Adrenal gland (tissue), 19 donors: ENCODE measurements at places on chromosomes 5 and 9.
A peak's percentile ranks its signal among the peaks of the same experiment; 100 is the strongest.

DNA sequence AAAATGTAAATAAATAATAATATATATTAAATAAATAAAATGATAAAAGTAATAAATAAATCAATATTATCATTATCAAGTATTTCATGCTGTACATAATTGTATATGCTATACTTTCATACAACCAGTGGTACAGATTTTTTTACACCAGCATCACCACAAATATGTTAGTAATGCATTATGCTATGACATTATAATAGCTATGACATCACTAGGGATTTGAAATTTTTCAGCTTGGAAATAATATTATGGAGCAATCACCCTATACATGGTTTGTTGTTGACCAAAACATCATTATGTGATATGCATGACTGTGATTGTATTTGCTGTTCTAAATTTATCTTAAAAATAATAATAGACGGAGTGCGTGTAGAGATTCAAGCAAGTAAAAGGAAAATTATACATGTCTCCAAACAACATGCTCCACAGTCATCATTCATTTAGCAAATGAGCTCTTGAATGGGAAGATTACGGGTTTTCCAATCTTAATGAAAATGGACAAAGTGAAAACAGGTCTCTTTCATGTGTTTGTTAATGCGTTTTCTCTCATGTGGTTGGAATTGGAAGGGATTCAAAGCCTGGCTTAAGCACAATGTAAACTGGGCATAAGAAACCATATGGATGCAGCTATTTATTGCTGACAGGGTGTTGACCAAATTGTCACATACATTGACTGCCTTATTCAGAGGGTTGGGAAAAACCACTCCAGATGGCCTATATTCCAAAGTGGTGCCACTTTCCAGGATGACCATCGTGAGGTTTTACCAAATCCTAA lies 643.0 kb upstream of the RGMB start:
- DNase-seq, result no peak

DNA sequence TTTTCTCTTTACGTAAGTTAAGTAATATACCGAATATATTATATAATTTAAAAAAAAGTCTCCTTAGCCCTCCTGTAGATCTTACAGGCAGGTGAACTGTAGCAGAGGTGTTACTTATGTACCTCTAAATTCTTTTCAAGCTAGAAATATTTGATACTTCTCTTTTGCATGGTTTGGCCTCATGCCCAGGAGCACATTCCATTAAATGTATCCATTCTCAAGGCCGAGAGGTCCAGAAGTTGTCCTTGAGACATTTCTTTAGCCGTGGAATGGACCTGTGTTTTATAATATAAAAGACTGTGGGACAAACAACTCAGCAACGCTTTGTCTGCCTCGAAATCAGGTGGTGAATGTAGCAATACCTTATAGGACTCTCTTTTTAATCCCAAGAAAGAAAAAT lies 184.5 kb downstream of the TRIO start:
- no peak for DNase-seq

- no peak for DNase-seq
These were observed 9.4 kb upstream of the SLC12A2 start for GRCh38 chr5:128074171-128074570.

DNA sequence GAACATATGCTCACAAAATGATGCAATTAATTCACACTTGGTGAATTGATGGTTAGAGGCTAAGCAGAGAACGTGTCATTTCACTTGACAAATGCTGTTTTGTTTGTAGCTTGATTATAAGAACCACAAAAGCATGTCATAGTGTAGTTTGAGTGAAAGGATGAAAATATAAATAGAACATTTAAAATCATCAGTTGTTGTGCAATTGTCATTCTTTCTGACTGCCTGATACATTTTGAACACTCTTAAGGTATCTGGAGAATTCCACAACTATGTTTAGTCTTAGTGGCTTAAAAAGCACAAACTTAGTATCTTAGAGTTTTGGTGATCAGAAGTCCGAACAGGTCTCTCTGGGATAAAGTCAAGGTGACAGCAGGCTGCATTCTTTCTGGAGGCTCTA lies 129.4 kb downstream of the BASP1 start:
- DNase-seq, result no peak

GRCh38 chr5:135318924-135319323 lies 80.1 kb downstream of the MACROH2A1 start:
- peak; percentile 2 for DNase-seq

- DNase-seq, result no peak
These were observed 262.0 kb downstream of the HTR1A start for GRCh38 chr5:63700241-63700640.

GRCh38 chr5:69103521-69103920 lies 9.7 kb downstream of the SLC30A5 start:
- DNase-seq, result no peak

DNA sequence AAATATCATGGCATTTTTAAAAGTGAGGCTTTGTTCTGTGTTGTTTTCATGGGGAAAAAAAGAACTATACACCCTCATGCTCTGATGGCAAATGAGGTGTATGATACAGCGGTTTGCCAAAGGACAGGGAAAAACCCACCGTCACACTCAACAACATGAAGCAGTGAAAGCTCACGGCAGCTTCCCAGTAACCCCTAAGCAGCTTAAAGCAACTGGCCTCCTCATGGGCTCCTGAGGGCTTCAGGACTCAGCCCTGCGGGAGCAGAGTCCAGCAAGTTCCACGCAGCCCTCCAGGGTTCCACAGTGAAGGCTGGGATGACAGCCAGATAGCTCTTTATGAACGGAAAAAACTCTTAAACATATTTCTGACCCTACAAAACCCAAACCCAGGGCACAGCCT lies 12.9 kb downstream of the BARHL1 start:
- no peak for DNase-seq

DNA sequence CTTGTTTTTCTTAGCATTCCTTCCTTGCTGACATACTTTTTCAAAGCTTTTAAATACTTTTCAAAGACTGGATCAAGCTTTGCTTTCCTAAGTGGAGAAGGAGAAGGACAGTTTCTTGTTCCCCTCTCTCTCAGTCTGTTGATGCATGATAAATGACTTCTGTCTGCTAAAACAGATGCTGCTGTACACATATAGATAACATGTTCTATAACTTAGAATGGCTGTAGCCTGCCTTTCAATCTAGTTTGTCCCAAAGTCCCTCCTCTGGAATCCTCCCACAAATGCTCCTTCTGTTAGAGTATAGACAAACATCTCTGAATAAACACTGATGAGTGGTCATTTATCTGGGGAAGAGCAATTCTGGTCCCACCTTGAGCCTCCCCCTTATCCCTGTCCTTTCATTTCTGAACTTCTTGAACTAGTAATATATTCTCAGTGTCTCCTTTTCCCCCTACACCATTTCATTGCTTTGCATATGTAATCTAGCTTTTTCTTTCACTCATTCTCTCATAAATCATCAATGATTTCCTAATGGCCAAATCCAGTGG lies 5.4 kb upstream of the HEMGN start:
- DNase-seq, result no peak
